ENCODE measurements at places on chromosomes 6 and 20.

- DNase-seq: no peak
Measured at GRCh38 chr6:131924881-131925474, 26.2 kb downstream of the CCN2 start.

DNA sequence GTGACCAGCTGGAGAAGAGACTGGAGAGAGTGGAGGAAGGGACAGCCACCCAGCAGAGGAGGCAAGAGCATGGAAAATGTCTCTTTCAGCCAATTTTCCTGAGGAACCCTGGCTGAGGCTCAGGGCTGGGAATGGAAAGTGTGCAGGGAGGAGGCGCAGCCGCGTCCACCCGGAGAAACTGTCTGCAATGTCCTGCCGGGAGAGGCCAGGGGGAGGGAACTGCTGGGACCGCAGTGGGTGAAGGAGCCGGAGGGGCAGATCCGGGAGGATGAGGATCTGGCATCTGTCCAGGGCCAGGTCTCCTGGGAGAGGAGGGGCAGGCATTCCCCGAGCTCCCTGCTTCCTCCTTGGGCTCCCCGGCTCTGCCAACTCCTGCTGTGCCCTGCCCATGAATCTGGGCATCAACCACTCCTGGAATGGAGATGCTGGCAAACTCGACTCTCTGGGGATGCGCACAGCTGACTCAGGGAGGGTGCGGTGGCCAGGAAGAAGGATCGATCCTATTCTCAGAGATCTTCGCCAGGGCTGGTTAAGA, 17.4 kb upstream of the HM13 start:
- DNase-seq: no peak

DNA sequence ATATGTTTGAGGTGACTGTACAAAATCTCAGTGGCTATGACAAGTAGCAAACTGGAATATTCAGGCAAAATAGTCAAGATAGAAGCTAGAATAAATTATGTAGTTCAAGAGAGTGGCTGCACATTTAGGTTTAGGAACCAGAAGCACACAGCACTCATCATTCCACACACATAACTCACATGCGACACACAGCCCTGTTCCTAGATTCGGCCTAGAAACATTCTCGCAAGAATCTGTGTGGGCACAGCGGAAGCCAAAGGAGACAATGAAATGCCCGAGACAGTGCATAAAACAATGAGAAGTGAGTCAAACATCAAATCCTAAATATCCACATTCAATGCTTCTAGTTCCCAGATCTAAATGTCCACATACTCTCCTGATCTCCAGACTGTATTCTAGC, 9.5 kb upstream of the SUPT3H start:
- no peak for DNase-seq

DNA sequence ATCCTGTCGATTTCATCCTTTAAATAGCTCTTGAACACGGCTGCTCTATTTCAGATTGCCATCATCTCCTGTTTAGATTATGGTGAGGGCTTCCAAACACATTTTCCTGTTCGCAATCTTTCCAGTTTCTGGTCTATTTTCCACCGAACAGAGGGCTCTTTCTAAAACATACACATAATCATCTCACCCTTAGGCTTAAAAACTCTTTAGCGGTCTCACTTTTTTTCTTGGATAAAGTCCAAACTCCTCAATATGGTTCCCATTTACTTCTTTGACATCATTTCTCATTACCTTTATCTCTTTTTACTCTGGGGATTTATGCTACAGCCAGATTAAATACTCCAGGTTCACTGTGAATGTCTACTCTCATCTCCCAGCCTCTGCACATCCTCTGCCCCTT, 103.4 kb upstream of the STMND1 start:
- no peak for DNase-seq

- no peak for DNase-seq
Measured at GRCh38 chr6:16334671-16335070, 96.3 kb downstream of the GMPR start.

GRCh38 chr6:53014744-53015143, 19.7 kb upstream of the GSTA4 start:
- no peak for DNase-seq

DNA sequence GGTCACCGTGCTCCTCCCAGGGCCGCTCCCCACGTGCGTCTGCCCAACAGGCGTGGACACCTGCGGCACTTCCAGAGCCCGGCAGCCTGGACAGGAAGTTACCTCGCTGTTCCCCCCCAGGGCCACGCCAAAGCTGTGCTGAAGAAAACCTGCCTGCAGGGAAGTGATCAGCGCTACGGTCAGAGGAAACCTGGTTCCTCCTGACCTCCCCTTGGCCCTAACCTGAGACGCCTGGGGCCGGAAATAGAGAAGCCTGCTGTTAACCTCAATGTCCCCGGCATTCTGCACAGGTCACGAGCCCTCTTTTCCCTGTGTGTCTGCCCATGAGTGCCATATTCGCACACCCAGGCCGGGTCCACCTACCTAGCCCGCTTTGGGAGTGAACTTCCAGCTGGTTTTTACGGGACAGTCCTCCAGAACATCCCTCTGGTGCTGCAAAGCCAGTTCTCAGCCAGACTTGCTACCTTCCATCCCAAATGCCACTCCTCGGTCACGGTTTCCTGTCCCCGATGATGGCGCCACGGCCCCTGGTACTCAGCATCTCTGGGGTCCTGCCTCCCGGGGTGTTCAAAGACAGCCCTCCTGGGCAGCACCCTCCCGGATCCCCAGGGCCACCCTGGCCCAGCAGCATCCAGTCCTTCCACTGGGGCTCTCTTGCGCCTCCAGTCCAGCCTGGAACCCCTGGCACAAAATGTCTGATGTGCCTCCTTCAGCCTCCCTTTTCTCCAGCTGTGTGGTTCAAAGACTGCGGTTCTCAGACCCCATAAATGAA, 12.0 kb upstream of the IRF4 start:
- no peak for DNase-seq

GRCh38 chr6:28940858-28941683, 17.3 kb upstream of the TRIM27 start:
- DNase-seq: no peak

DNA sequence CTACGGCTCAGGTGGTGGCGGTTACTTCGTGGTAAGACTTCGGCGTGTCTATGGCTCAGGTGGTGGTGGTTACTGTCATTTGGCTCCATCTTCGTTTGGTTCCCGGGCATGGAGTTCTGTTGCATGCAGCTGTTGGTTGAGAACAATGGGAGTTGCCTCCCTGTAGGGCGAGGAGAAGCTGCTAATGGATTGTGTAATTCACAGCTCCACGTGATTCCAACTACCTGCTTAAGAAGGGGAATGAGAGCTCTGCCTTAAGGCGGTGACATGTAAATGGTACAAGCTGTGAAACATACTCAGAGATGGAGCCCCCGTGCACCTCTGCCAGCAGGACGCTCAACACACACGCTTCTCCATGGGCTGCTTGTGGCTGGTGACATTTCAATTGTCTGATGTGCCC, 12.4 kb upstream of the DACT2 start:
- no peak for DNase-seq
